Suppressor macrophage treated with lipopolysaccharide for 1 hour (primary cell): ENCODE measurements at places on chromosomes 5 and 9.

DNA sequence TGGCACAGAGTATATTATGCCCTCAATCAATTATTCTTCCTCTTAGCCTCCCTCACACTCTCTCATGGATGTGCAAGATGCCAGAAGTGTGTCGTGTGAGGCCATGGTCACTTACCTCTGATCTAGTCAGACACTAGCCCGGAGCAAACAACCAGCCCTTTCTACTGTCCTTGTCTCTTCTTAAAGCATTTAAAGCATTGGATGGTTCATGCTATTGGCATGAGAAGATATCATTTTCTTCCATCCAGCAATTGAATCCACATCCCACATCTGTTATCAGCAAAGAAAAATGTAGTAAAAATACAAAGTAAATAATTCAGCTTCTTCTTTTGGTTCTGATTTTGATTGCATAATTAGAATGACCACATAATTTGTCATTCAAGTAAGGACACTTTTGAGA lies 267.2 kb upstream of the ACO1 start:
- no peak for DNase-seq

- DNase-seq, result no peak
Measured at GRCh38 chr5:190366-191035, 794 bp upstream of the LRRC14B start.

DNA sequence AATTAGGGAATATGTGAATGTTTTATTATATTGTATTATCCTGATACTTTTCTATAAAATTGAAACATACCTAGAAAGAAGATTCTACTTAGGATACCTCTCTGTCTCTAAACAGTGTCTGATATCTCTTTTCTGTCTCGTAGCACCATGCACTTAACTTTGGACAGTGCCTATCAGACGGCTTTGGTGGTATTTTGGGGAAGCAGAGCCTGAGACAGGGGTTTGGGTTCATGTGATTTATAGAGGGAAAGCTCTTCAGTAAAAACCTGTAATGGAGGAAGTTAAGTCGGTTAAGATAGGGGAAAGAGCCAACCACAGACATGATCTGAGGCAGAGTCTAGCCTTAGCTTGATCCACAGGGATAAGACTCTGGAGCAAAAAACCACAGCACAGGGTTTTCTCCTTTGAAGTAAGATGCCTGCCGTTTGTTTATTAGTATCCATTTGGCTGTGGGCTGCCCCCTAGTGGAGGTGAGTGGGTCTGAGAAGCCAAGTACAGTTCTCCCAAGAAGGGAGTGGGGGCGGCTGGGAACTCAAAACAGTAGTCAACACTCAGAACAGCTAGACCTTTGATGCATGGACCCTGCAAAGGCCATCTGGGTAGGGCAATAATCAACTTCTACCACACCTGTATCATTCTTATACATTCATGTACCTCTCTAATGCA lies 141.2 kb upstream of the ASTN2 start:
- peak; percentile 50 for DNase-seq

DNA sequence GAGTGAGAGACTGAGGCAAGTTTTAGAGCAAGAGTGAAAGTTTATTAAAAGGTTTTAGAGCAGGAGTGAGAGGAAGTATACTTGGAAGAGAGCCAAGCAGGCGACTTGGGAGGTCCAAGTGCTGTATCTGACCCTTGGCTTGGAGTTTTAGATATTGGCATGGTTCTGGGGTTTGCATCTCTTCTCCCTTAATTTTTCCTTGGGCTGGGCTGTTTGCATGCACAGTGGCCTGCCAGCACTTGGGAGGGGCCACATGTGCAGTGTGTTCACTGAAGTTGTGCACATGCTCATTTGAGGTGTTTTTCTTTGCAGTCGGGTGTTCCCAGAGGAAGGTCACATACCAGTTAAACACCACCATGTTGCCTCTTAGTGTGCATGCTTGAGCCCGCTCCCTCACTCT lies 464.1 kb downstream of the DMRT2 start:
- no peak for DNase-seq

- DNase-seq, result no peak
Measured at GRCh38 chr5:110957934-110958333, 113.6 kb upstream of the TSLP start.

DNA sequence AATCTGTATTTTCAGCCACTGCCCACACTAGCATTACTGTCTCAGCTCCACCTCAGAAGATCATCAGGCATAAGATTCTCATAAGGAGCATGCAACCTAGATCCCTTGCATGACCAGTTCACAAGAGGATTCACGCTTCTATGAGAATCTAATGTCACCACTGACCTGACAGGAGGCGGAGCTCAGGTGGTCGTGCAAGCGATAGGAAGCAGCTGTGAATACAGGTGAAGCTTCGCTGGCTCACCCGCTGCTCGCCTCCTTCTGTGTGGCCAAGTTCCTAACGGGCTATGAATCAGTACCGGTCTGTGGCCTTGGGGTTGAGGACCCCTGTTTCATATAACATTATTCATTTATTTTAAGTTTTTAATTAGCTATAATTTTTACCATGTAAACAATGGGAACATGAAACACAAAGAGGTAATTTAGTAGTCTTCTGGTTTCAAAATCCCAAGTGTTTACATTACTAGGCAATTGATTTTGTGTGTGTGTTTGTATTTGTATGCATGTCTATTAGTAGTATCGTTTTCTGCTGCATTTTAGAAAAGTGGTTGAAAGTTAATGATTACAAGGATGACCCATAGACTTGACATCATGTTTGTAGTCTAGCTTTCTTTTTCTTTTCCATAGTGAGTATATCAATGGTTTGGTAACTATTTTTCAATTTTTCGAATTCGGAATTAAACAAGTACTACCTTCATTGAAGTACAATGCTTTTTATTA lies 159.4 kb downstream of the TENT4A start:
- DNase-seq, result no peak

DNA sequence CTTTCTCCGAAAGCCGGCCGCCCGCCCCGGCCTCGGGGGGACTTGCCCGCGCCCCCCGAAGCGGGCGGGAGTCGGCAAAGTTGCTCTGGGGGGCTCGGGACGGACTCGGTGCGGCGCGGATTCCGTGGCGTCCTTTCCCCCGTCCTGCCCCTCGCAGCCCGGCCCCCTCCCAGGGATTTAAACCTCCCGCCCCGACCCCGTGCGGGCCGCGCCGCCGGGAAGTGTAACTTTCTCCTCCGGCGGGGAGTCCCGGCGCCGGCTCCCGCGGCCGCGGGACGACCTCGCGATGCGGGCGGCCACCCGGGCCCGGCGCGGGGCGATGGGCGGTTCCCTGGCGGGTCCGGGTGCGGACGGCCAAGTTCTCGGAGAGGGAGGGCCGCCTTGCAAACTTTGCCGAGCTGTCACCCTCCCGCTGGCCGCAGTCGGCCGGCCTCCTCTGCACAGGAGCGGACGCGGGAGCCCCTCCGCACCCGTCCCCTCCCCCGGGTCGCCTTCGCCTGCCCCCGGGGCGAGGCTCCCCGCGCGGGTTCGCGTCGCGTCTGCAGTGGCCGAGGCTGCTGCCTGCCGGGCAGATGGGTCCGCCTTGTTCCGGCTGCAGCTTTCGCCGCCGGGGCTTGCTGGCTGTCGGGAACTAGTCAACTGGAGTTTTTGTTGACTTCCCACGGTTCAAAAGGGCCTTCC lies 732 bp downstream of the PBX3 start:
- peak; percentile 65 for DNase-seq

DNA sequence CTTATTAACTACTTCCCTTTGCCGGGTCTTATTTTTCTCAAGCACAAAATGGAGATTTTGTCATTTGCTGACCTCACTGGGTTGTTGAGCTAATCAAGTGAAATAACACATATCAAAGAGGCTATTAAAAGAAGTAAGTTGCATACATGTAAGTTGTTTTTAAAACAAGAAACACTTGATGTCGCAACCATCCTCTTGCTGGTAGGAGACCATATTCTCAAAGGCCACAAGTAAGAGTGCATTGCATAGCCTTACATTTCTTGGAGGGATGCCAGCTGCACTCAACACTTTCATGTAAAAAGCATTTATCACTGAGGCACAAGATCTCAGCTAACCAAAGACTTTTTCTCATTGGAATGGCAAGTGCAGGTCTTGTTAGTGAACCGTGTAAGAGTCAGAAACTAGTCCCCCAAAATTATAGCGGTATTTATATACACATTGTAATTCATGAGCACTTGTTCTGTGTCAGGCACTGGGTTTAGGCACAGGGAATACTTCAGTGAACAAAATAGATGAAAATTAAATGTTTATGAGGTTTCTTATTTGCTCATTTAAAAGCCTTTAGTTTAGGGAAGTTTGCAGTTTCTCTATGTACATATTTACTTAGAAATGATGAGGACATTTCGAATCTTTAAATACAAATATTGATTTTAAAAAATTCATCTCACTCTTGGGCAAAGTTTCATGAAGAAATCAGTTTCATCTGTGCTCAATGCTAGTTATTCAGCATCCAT lies 72.0 kb downstream of the ZFAND5 start:
- DNase-seq, result peak; percentile 86

DNA sequence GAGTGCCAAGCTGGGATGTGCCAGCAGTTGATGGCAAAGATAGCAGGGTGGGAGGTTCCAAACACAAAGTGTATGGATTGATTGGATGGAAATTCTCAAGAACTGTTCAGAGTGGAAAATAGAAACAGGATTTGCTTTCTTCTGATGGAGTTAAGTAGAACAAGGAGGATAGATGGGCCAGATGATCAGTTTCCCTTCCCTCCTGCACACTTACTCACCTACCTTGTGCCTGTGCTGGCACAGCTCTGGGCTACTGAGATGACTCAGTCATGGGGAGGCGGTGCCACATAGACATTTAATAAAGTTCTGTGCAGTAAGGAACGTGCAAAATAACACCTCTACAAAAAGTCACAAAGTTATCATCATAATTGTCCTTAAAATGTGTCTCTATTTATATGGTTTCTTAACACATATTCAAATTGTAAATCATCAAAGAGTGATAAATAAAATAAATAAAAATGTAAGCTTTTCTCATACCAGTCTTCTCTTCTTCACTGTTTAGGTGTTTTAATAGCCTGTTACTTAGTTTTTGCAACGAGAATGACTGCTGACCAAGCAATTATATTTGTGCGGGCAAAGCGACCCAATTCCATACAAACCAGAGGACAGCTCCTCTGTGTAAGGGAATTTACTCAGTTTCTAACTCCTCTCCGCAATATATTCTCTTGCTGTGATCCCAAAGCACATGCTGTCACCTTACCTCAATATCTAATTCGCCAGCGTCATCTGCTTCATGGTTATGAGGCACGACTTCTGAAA lies 12.7 kb downstream of the PTPDC1 start:
- no peak for DNase-seq

DNA sequence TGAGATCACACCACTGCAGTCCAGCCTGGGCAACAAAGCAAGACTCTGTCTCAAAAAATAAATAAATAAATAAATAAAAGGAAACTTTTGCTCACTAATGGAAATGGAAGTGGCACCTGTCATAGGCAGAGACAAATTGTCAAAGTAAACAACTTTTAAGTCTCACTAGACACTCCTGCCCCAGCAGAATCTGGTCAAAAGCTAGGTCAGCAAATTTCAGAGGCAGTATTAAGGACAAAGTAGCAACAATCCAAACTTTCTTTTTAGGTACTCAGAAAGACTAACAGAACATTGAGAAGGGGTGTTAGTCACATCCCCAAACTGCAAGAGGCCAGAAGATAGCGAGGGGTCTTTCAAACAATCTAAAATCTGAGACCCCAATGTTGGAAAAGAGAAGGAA lies 101.4 kb upstream of the MSX2 start:
- DNase-seq, result no peak

DNA sequence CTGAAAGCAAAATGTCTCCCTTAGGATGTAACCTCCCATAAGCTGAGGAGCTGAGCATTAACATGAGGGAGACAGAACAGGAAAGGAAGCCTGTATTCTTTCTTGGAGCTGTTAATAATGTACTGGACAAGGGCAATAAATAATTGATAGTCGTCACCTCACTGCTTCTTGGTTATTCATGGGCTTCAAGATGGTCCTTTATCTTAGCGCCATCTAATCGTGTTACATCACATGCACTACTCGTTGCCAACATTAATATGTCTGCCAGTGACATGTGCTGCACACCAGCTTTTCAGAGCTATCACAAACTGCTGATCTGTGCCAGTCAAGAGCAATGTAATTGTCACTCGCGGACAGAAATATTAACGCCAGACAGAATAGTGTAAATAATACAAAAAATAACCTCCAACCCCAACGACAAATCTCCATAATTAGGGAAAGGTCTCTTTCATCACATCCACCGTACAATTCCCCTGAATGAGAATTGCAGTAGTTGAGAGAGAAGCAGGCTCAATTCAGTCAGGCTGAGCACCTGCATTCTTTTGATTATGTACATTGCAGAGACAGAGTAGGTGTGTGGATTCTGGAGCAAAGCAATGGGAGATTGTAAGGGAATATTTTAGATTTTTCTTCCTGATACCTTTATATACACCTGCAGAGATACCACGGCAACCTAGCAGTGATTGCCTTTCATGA lies 267.1 kb downstream of the SPATA31D1 start:
- no peak for DNase-seq

- DNase-seq, result no peak
Measured at GRCh38 chr9:5578018-5578697, 50.7 kb upstream of the RIC1 start.

DNA sequence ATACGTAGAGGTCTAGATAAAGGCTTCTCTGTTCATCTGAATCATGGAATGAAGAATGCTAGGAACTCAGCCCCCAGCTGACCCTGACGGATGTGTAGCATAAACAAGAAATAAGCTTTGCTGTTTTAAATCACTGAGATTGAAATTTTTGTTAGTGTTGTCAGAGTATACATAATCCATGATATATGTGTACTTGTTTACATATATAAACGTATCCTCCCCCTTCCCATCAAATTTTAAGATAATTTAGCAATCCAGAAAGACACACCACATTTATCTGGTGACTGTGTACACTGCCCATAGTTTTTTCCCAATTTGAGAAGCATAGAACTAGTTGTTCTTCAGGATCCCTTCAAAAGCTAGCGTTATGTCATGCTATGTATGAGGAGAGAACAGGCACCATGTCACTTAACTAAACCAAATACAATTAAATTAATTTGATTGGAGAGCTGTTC lies 80.8 kb upstream of the OSMR start:
- no peak for DNase-seq

- DNase-seq, result no peak
Measured at GRCh38 chr9:36936498-36936831, 97.6 kb downstream of the PAX5 start.

- DNase-seq, result no peak
Measured at GRCh38 chr5:38249812-38250211, 8.5 kb upstream of the EGFLAM start.

GRCh38 chr5:91143840-91144239 lies 239.3 kb downstream of the ARRDC3 start:
- no peak for DNase-seq

- no peak for DNase-seq
Measured at GRCh38 chr9:72145733-72146505, 3.3 kb upstream of the GDA start.

DNA sequence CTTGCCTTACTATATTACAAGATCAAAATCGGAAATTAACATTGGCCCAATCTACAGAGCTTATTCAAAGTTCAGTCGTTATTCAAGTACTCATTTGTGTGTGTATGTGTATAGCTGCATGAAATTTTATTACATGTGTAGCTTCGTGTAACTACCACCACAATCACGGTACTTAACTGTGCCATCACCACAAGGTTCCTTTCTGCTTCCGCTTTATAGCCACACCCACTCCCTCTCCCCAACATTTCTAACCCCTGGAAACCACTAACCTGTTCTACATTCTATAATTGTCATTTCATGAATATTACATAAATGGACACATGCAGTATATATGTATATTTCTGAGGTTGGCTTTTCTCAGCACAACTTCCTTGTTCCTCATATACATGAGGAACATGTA lies 4.0 kb upstream of the TEX48 start:
- no peak for DNase-seq
